AG08395 (cell line): ENCODE measurements at places on chromosomes 13 and 19.

DNA sequence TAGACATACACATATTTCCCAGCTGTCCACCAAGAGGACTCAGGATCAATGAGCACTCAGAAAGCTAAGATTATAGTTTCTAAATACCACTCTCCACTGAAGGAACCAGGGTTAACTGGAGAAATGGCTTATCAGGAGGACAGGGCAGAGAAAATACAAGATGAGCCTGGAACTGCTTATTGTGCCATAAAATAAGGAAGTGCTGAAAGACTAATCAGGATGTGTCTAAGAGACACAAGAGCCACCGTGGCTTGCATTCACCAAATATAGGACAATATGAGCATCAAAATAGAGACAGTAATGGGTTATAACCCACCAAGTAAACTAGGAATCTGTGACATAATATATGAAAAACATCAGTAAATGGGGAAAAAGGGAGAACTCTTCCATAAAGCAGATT lies 32.8 kb downstream of the KLF12 start:
- DNase-seq = no peak

DNA sequence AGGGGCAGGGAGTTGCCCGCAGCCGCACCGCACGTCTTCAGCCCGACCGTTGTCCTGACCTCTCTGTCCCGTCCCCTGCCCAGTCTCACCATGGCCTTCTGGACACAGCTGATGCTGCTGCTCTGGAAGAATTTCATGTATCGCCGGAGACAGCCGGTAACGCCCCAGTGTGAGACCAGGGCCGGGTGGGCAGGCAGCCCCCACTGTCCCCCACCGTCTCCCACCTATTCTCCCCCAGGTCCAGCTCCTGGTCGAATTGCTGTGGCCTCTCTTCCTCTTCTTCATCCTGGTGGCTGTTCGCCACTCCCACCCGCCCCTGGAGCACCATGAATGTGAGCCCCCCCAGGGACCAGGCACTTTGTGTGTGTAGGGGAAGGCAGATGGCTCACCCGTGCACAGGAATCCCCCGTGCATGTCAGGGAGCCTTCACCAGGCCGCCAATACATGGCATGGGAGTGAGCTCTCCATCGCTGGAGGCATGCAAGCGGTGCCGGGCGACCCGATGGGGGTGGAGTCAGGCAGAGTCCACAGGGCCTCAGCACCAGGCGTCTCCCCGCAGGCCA lies 1.4 kb downstream of the ABCA7 start:
- no peak for DNase-seq

GRCh38 chr19:17011485-17011884 lies 15.1 kb downstream of the CPAMD8 start:
- no peak for DNase-seq

DNA sequence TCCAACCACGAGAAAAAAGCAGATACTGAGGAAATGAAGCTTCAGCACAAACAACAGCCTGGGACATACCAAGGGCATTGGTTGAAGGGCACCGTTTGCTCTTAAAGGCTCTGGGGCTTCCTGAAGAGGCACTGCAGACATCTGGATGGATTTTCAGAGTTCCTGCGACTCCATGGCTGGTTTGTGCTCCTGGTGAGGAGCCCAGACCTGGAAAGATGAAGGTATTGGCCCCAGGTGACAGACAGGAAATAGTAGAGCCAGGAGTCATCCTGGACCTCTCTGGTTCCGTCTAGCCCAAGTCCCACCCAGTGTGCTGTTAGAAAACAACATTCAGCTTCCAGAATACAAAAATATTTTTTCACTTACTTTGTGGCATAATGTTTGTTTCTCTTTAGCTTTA lies 6.3 kb downstream of the IL17D start:
- DNase-seq = no peak

DNA sequence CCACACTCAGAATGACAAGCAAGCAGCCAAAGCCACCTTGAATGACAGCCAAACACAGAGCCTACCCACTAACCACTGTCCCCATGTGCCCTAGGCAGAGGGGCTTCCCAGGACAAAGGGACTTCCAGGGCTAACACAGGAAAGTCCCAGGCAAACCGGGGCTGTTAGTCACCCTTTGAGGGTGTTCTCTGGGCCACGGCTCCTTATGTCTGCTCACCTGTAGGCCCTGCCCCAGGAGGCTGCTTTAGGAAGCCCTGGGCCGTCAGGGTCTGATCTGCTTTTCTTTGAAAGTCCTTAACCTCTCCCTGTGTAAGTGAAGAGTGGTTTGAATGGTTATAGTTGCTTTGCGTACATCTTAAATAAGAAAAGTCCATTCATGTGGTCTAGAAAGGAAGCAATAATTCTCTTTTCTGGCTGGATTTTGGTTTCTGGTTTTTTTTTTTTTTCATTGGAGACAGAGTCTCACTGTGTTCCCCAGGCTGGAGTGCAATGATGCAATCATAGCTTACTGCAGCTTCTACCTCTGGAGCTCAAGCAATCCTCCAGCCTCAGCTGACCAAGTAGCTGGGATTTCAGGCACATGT lies 161.4 kb downstream of the EFNB2 start:
- no peak for DNase-seq

- no peak for DNase-seq
Measured at GRCh38 chr19:49359851-49360820, 2.1 kb downstream of the TEAD2 start.

DNA sequence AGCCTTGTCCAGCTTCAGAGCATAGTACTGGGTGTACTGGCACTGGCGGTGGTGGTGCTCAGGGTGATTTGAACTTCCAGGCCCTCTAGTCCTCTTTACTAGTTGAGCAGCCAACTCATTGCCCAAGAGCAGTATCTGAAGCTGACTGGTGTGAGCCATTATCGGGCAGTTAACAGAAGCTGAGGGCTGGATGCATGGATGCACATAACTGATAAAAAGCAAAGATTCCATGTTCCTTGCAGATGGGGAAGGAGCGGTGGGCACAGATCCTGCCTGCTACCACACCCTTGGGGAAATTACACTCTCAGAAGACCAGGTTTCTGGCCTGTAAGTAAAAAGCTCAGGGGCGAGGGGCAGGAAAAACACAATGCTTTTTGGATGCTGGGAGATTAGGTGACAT lies 499.4 kb upstream of the ARGLU1 start:
- no peak for DNase-seq

DNA sequence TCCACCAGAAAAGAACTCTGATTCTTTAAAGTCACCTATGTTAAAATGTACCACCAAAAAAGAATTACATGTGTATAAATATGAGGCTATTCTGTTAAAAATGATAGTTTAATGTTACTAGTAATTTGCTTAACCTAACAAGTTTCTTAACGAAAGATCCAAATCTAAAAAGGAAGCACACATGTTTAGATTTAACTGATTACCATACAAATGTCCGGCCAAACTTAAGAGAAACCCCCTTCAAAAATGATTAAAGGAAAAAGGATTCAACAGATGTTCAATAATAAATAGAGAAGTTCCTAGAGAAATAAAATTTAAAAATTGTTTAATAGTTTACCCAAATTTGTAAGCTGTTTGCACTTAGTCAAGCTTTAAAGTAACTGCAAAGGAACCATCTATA lies 5.0 kb upstream of the ZNF69 start:
- no peak for DNase-seq

DNA sequence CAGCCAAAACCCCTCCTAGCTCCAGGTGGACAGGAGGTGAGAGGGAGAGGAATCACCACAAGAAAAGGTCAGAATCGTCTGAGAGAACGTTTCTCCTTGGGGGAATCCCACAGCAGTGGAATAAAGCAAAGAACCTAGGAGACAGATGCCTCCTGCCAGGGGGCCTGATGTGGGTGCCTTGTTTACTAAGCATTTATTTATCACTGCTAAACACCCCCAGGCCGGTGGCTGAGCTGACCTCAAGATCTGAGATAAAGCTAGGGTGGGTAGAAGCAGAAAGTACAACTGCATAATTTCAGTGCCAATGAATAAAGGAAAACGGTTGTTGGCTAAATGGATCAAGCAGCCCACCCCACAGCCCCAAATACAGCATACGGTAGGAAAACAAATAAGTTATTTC lies 33.9 kb upstream of the ATP11A start:
- DNase-seq = no peak

DNA sequence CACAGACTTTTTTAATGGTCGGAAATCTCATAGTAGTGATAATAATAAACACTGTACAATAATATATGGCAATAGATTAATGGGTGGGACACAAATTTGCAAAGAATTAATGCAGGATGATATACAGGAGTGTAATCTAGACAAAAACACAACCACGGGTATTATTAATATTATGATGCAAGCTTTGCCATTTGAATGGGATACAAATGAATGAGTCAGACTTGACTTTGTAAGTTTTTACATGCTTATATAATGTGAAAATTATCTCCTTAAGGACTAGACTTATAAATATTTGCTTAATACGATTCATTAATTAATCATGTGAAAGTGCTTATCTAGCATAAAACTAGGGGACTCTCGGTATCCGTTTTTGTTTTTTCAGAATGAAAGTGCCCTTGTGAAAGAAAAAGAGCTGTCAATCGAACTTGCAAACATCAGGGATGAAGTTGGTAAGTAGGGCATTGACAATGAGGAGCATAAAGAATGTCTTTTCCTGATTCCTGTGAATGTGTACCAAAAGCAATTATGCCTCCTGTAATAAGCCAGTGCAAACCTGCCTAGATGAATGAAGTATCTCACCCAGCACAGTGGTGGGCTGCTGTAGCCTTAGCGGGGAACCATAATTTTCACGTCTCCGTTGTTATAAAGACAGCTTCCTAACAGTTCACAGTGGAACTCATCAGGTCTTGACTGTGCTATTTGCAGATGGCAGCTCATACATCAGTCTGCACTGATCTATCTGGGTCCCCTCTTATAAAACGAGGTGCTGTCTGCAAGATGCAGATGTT lies 155.7 kb downstream of the SLC7A1 start:
- DNase-seq = no peak

DNA sequence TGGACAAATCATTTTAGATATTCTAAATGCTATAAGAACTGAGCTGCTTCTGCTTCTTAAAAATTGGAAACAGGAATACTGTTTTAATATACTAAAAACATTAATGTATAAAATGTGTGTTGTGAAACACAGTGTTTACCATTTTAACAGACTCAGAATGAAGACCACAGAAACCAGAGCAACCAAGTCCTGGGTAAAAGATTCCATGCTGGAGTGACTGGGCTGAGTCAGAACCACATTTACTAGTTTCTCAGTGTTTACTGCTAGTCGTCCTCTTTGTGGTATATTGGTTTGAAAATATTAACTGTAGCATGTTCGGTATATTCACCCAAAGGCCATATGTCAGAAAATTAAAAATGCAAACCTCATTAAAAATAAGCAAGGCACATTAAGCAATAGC lies 31.9 kb downstream of the ANKRD10 start:
- DNase-seq = peak; percentile 49

DNA sequence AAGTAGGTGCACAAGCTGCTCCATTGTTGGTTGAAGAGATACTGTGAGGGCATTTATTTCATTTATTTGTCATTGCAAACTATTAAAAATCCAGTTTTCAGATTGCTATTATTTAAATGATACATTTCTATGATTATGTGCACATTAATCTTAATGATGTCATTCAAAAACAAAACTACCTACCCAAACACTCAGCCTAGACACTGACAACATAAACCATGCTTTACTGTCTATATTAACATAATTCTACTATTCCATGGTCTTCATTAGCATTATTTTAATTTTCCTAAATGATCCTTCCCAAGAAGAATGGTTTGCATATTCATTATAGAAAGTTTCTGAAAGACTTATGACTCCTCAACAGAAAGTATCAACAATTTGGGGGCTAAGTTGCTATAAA lies 813.0 kb upstream of the SLITRK5 start:
- no peak for DNase-seq

DNA sequence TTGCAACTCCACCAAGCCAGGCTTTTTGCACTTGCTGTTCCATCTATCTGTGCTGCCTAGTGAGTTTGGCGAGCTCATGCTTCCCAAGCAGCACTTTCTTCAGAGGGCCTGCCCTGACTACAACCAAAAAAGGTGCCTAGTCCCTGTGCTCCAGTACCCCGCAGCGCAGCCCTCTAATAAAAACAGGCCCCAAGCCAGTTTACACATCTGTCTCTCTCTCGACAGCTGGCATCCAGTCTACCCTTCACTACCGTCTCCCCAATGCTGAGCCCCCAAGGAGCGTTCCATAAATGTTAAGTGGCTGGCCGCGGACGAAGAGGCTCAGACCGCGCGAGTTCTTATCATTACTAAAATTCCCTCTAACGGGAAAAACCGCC lies 512 bp downstream of the MED4 start:
- DNase-seq = peak; percentile 21

GRCh38 chr13:50291611-50292010 lies 276.4 kb downstream of the KCNRG start:
- no peak for DNase-seq

GRCh38 chr13:95354680-95355487 lies 53.6 kb upstream of the ABCC4 start:
- DNase-seq = no peak

DNA sequence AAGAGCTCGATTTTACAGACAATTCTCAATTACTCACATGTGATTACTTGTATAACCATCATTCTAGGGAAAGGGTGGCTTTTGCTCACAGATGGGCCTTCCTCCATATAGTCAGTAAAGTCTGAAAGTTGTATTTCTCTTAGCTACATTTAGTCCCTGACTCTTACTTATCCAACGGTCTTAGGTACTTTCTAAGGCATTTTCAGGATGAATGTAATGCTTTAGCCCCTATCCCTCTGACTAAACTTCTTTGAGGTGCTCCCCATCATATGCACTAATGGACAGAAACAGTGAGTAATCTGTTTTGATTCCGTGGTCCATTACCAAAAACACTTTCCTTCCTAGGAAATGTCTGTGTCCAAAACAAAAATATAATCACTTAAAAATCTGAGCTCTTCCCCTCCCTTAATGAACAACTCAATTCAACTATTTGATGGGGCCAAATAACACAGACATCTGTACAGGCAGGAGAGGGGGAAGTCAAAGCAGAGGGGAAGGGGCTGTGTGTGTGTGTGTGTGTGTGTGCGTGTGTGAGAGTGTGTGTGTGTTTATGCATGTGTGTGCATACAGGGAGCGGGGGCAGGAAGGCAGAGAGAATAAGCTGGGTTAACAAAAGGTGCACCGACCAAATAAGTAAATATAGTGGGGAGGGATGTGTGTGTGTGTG lies 84.9 kb downstream of the USP12 start:
- DNase-seq = no peak

DNA sequence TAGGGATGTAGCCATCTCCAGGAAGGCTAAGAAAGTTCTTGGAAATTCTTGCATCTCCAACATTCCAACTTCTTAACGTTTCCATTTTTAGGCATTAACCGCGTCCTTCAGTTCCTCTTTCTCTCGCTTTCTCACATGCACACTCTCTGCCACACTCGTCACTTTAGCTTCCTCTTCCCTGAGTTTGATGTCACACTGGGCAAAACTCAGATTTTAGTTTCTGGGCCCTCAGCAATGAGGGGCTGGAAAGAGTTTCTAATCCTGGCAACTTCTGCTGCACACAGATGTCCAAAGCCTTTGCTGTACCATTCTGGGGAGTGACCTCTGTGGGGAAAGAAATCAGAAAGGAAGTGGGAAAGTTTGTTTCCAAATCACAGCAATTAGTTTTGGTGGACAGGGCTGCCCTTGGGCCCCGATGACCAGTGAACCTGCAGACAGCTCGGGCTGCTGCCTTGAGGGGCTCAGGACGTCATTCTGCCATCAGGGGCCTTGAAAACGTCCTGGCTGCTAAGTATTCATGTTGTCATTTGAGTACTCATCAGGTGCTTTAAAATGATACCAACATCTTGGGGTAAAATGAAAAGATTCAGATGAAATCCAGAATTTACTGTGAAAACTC lies 89.3 kb downstream of the KL start:
- no peak for DNase-seq
